Hepatocyte (in vitro differentiated cells): ENCODE measurements at places on chromosomes 3 and 15. TPM values are rescaled to one million over a fixed set of nuclear protein-coding genes. Genes with fewer than 3 reads are reported as not detected.
A peak's percentile ranks its signal among the peaks of the same experiment; 100 is the strongest.

DNA sequence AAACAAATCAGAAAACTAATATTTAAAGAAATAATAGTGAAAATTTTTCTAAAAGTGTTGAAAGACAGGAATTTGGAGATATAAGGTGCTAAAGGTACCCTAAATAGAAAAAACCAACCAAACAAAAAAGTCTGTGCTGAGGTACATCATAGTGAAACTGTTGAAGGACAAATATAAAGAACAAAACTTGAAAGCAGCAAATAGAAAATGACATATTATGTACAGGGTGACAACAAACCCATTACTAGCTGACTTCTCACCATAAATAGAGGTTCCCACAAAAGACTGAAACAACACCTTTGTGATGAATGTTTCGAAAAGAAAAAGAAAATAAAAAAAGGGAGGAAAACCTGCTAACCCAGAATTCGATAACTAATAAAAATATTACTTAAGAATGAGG, 502.5 kb upstream of the NECTIN3 start:
- DNase-seq, result no peak
- H3K27me3 ChIP-seq, result no peaks in the 10 kb centered on the region
- H3K27ac ChIP-seq, result no peak overlapping the region
- H3K4me1 ChIP-seq, result no peaks in the 10 kb centered on the region

Gene GPR149
- total RNA-seq, result 0.44 TPM in 1 of 2 replicates, not detected in the other

Gene ACAN
- 0.16 and 0.20 TPM in 2 replicates for total RNA-seq

GRCh38 chr3:78707609-78708008, 1060.2 kb downstream of the ROBO1 start:
- no peaks in the 10 kb centered on the region for H3K4me1 ChIP-seq
- no peaks in the 10 kb centered on the region for H3K27me3 ChIP-seq
- H3K36me3 ChIP-seq, result no peaks in the 10 kb centered on the region
- DNase-seq, result no peak
- H3K4me3 ChIP-seq, result no peak overlapping the region

GRCh38 chr3:177551431-177551836, 354.2 kb upstream of the TBL1XR1 start:
- H3K36me3 ChIP-seq, result no peaks in the 10 kb centered on the region
- DNase-seq, result no peak
- H3K4me1 ChIP-seq, result no peaks in the 10 kb centered on the region
- no peaks in the 10 kb centered on the region for H3K27me3 ChIP-seq
- H3K27ac ChIP-seq, result no peak overlapping the region

Gene PTPRG
- 31.0 and 34.9 TPM in 2 replicates for total RNA-seq

DNA sequence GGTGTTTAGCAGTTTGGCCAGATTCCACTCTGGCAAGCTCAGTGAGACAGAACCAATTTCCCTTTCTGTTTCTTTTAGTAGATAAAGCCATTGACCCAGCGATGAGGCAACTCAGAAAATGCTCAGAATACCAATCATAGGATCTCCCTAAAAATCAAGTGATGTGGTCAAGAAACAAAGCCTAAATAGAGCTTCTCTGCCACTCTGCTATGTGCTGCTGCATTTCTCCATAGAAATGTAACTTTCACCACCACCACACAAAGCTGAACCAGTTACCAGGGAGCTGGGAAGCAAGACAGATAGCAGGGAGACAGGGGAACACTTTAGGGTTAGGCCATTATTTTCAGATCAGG, 109.8 kb downstream of the RPL22L1 start:
- H3K4me1 ChIP-seq, result no peaks in the 10 kb centered on the region
- DNase-seq, result no peak
- H3K27me3 ChIP-seq, result no peaks in the 10 kb centered on the region
- H3K27ac ChIP-seq, result no peak overlapping the region
- no peak overlapping the region for H3K4me3 ChIP-seq
- no peaks in the 10 kb centered on the region for H3K36me3 ChIP-seq

DNA sequence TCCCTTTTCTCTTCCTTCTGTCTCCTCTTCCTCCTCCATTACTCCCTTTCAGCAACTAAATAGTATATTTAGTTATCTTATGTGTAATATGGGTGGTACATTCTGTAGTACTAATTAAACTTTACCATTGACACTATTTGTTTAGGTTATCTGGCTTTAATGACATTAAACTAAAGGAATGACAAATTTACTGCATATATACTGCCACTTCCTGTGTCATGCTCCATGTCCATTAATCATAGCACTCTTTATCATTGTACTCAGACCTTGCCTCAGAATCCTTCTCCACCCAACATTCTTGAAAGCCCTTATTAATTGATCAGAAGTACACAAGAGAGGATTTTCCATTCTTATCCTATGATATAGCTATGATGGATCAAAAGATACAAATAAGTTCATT, 244.2 kb downstream of the NAALADL2 start:
- DNase-seq, result no peak
- no peak overlapping the region for H3K27ac ChIP-seq
- H3K36me3 ChIP-seq, result no peaks in the 10 kb centered on the region
- no peaks in the 10 kb centered on the region for H3K27me3 ChIP-seq
- no peak overlapping the region for H3K4me3 ChIP-seq

GRCh38 chr3:30319713-30320112, 286.7 kb upstream of the TGFBR2 start:
- no peaks in the 10 kb centered on the region for H3K4me1 ChIP-seq
- no peak overlapping the region for H3K4me3 ChIP-seq
- peak; percentile 73 for DNase-seq

DNA sequence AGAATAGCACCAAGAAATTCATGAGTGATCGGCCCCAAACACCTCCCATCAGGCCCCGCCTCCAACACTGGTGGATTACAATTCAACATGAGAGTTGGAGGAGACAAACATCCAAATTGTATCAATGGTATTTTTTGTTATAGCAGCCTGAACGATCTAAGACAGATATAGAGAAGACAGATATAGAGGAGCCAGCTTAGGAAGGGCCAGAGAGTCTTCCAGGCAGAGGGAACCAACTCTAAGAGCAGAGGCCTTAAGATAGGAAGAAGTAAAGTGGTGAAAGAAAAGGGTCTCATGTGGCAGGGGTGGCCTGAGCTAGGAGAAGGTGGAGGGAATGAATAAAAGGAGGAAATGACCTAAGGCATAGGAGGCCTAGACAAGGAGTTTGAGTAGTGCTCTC, 158.8 kb upstream of the TBL1XR1 start:
- H3K4me1 ChIP-seq, result peaks cover 57% of the 10 kb centered on the region
- no peak for DNase-seq
- H3K36me3 ChIP-seq, result no peaks in the 10 kb centered on the region
- H3K4me3 ChIP-seq, result no peak overlapping the region

- H3K4me1 ChIP-seq, result no peaks in the 10 kb centered on the region
- DNase-seq, result no peak
- H3K4me3 ChIP-seq, result no peak overlapping the region
These were observed 144.2 kb downstream of the ANO10 start for GRCh38 chr3:43477600-43477999.

Gene UNC13C
- 10.3 and 10.9 TPM in 2 replicates for total RNA-seq

DNA sequence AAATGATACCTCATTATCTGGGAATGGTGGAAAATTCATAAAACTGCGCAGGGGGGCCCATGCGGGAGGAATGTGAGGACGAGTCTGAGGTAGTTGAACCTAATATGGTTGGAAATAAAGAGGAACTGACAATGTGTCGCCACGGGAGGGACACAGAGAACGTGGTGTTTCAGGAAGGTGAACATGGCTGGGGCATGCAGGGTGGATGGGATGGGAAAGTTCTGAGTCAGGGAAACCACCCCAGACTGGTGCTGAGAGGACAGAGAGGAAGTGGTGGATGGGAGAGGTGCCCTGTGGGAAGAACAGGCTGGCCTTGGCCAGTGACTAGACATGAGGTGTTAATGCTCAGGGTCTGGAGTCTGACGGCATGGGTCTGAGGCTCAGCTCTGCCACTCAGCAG, 137.1 kb upstream of the WNT5A start:
- H3K36me3 ChIP-seq, result no peaks in the 10 kb centered on the region
- H3K4me1 ChIP-seq, result peaks cover 41% of the 10 kb centered on the region
- H3K4me3 ChIP-seq, result no peak overlapping the region
- no peak for DNase-seq

GRCh38 chr3:158381262-158381868, 189.6 kb upstream of the MLF1 start:
- H3K27me3 ChIP-seq, result no peaks in the 10 kb centered on the region
- H3K4me1 ChIP-seq, result no peaks in the 10 kb centered on the region
- no peak overlapping the region for H3K4me3 ChIP-seq
- H3K36me3 ChIP-seq, result no peaks in the 10 kb centered on the region

Gene PGBD4
- 1.9 and 2.0 TPM in 2 replicates for total RNA-seq

Gene HDAC11
- 8.1 and 8.4 TPM in 2 replicates for total RNA-seq

- no peaks in the 10 kb centered on the region for H3K36me3 ChIP-seq
- no peak overlapping the region for H3K4me3 ChIP-seq
- H3K27ac ChIP-seq, result no peak overlapping the region
- no peak for DNase-seq
- peaks cover 8% of the 10 kb centered on the region for H3K4me1 ChIP-seq
These were observed 67.6 kb downstream of the TIGIT start for GRCh38 chr3:114361391-114361790.

DNA sequence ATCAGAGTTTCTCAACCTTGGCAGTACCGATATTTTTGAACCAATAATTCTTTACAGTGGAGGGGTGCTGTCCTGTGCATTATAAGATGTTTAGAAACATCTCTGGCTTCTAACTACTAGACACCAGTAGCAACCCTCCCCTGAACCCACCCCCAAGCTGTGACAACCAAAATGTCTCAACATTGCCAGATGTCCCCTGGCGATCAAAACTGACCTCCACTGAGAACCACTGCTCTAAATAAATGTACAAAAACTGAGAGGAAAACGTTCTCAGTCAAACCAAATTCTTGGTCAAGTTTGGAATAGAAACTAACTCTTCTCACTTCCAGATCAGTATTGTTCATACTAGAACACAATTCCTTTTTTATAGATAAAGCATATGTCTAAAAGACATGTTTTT, 58.5 kb downstream of the GPR160 start:
- no peak for DNase-seq
- H3K4me3 ChIP-seq, result no peak overlapping the region
- H3K4me1 ChIP-seq, result no peaks in the 10 kb centered on the region
- H3K36me3 ChIP-seq, result no peaks in the 10 kb centered on the region
- no peak overlapping the region for H3K27ac ChIP-seq

DNA sequence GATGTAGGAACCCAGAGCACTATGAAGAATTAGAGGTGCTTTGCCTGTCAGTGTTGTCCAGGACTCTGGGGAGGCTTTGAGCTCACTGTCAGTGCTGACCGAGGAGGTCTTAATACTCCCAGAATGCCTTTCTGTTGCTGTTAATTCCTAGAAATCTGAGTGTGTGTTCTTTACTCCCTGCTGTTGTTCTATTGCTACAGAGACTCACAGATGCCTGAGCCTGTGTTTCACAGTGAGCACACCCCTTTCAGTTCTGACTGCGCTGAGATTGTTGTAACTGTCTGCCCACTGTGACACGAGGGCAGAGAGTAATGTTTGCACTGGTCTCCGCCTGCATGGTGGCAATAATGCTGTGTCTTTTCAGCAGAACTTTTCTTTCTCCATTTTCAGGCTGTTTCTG, 162.9 kb downstream of the RYR3 start:
- H3K4me1 ChIP-seq, result no peaks in the 10 kb centered on the region
- no peaks in the 10 kb centered on the region for H3K27me3 ChIP-seq
- H3K27ac ChIP-seq, result no peak overlapping the region

- H3K4me1 ChIP-seq, result no peaks in the 10 kb centered on the region
- H3K27ac ChIP-seq, result no peak overlapping the region
- no peak overlapping the region for H3K4me3 ChIP-seq
- no peak for DNase-seq
- H3K36me3 ChIP-seq, result no peaks in the 10 kb centered on the region
These were observed 22.6 kb downstream of the SFMBT1 start for GRCh38 chr3:53023072-53023823.

- H3K4me1 ChIP-seq, result no peaks in the 10 kb centered on the region
- H3K36me3 ChIP-seq, result no peaks in the 10 kb centered on the region
- H3K27me3 ChIP-seq, result no peaks in the 10 kb centered on the region
- H3K27ac ChIP-seq, result no peak overlapping the region
These were observed 27.2 kb downstream of the VEPH1 start for GRCh38 chr3:157475921-157476414.

DNA sequence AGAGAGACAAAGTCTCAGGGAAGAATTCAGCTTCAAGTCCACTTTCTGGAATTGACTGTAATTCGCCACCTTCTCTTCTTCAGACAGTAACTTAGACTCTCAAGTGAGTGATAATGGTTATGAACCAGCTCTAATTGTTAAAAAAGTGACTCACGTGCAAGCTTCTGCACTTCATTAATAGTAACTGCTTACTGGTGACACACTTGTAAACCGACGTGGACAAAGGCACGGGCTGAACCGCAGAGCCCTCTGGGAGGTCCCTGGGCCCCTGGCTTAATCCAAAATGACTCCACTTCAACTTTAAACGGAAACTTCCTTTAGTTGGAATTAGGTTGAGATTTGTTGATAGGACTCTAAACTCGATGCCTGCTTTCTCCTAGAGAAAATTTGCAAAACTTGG, 17.0 kb downstream of the MUC4 start:
- no peak overlapping the region for H3K4me3 ChIP-seq
- no peak overlapping the region for H3K27ac ChIP-seq
- DNase-seq, result no peak
- H3K4me1 ChIP-seq, result no peaks in the 10 kb centered on the region
- no peaks in the 10 kb centered on the region for H3K36me3 ChIP-seq

DNA sequence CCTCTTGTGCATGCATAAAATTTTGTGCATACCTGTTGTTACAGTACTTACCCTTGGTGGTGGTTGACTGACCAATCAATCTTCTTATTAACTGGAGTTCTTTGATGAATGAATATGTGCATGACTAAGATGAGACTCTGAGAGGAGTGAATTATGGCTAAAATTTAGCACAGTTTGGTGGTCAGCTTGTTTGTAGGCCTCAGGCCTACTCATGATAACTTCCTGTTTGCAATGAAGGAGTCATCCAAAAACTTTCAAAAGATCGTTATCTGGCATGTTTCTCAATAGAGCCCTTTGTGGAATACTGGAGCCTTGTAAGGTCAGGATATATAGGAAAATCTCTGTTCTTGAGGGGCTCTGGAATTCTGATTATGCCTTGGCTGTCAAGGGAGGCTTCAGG, 66.5 kb downstream of the LEKR1 start:
- no peak overlapping the region for H3K27ac ChIP-seq
- no peak for DNase-seq
- no peaks in the 10 kb centered on the region for H3K4me1 ChIP-seq
- no peaks in the 10 kb centered on the region for H3K27me3 ChIP-seq
- H3K4me3 ChIP-seq, result no peak overlapping the region

DNA sequence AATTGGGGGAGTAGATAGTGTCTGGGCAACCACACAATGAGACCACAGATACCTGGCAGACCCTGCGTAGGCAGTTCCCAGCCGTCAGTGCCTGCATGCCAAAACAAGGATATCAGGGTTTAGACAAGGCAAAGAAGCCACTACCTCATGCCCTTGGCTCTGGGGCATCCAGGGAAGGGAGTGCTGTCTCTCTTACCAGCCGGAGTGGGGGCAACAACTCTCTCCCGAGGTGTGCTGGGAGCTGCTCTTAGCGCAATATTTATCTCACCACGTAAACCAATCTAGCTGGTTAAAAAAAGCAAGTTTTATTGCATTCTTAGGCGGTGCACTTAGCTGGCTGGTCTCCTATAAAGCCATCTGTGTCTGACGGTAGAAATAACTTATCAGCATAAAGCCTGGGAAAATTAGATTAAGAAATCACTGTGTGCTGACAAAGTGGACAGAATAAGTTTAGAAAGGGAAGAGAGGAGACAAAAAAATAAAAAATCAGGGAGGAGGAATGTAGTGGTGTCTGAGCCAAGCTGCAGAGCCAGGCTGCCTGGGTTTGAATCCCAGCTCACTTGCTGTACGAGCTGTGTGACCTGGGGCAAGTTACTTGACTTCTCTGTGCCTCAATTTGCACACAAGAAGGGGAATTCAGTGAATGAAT, 273.2 kb downstream of the PDZRN3 start:
- no peaks in the 10 kb centered on the region for H3K27me3 ChIP-seq
- H3K36me3 ChIP-seq, result no peaks in the 10 kb centered on the region
- no peak overlapping the region for H3K27ac ChIP-seq
- DNase-seq, result no peak
- H3K4me3 ChIP-seq, result no peak overlapping the region
